Hepatic stellate cell (primary cell): ENCODE measurements at places on chromosomes 3 and 15.

- no peak for DNase-seq
These were observed 176.4 kb downstream of the ISL2 start for GRCh38 chr15:76512971-76513370.

DNA sequence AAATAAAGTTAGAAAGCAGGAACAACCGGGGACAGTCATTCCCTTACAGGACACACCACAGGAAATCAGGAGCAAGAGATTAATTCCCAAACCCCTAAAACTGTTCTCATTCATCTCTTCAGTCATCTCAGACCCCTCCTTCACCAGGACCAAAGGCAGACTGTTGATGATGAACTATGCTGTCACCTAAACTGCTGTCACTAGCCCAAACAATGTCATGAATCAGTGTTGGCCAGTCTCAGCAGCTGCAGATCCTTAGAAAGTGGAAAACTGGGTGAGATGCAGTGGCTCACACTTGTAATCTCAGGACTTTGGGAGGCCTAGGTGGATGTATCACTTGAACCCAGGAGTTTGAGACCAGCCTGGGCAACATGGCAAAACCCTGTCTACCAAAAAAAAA is 909.6 kb downstream of the ROBO1 start:
- DNase-seq, result no peak

GRCh38 chr3:141426404-141427034 is 58.2 kb downstream of the ZBTB38 start:
- DNase-seq, result no peak

DNA sequence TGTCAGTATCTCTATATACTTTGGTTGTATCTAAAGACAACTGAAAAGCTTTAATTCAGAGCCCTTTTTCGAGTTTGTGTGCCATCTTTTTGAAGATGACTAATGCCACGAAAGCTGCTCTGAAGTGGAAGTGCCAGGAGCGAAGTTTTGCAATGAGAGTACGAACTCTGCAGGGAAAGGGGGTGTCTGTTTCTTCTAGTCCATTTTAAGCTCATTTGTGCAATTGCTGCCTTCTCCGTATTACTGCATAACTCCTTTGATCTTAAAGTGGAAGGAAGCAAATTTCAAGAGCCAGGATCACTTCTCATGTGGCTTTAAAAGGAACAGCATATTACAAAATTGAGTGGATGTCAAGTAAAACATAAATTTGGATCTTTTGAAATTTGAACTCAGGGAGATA is 245.3 kb downstream of the FEZF2 start:
- DNase-seq, result no peak

GRCh38 chr3:60226912-60227311 is 1024.3 kb downstream of the FHIT start:
- DNase-seq, result no peak

- DNase-seq, result no peak
These were observed 342.4 kb upstream of the CTDSPL start for GRCh38 chr3:37519236-37519635.

DNA sequence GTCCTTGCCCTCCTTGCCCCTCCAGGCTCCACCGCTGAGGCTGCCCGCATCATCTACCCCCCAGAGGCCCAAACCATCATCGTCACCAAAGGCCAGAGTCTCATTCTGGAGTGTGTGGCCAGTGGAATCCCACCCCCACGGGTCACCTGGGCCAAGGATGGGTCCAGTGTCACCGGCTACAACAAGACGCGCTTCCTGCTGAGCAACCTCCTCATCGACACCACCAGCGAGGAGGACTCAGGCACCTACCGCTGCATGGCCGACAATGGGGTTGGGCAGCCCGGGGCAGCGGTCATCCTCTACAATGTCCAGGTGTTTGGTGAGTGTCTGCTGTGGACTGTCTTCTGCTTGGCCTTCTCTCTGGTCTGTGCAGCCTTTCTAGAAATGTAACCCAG is 61.0 kb downstream of the BOC start:
- DNase-seq, result no peak

DNA sequence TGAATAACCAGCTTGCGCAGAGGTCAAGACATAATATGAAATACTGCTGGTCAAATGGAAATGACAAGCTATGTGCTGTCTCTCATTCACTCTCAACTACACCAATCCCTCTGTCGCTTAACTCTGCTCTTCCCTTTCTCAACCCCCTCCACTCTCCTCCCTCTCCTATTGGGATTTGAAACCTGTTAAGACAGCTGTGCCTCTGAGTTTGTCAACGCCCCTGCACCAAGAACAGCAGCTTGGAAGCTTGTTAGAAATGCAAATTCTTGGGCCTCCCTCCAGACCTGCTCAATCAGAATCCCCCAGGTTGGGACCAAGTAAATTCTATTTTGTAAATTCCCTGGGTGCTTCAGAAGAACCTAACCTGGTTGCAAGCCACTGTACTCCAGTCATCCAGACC is 149.7 kb upstream of the ATP2B2 start:
- no peak for DNase-seq
